ENCODE measurements at places on chromosomes 2 and 18.
A peak's percentile ranks its signal among the peaks of the same experiment; 100 is the strongest.

DNA sequence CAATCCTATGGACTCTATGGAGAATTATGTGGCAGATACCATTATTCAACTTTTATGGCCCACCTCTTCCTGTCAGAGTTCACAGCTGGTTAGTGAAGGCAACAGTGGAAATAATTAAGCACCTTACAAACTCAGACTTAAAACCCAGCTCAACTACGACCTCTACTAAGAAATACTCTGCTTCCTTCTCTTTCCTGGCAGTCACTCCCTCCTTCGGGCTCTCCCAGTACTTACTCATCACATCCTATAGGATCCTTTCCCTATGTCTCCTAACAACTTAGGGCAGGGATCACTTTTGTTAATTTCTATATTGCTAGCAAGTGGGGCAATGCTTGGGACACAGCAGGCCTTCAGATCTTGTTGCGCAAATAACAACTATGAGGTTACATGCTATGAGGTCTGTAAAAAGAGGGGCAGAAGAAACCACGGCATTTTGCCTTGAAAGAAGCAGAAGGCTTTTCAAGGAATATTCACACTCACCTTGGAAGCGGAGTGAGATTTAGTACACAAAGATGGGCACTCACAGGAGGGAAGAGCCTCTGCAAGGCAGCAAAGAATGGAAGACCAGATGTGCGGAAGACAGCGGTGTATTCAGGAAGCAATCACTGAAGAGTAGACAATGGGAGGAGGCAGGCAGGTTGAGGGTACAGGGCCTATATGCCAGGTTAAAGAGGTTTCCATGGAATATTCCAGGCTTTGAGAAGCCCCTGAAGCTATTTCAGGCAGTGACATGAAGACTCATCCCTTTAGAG lies 2.1 kb downstream of the STK39 start:
- DNase-seq, result no peak

DNA sequence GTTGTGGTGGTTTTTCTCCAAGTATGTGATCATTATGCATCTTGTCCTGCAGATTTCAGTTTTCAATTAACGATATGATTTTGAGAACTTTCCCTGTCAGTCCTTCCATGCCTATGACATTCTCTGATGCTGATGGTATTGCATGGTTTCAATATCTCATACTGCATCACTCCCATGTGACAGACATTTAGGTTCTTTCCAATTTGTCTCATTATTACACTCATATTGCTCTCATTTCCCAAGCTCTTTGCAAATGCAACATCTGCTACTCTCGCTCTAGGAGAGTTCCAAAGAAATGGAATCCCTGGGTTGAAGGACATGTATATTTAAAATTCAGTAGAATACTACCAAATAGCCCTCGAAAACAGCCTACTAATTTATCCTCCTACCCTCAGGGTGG lies 125.5 kb downstream of the MARCHF4 start:
- no peak for DNase-seq

- DNase-seq, result peak; percentile 39
These were observed 5.1 kb downstream of the FIGLA start for GRCh38 chr2:70785137-70785911.

DNA sequence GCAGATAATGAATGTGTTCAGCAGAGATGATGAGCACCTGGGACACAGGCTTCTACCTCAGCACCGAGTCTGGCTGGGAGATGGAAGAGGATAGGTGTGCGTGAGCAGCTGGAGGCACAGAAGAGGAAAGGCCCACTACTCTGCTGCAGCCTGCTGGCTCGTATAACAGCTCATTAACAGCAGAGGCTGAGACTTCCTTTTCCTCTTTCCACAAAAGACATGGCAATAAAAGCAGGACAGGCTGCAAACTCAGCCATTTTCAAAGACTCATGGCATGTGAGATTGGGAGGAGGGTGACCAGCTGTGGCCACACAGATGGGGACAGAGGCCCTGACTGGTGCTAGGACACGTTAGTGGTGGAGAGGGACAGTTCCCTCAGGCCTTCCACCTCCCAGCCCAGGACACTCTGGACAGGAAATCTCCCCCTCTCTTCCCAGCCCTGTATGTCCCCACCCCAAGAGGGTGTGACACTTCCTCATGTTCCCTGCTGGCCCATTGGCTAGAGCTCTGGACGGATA lies 60.3 kb downstream of the CACNB4 start:
- no peak for DNase-seq
